ENCODE measurements at places on chromosomes 16 and 17. TPM values are rescaled to one million over a fixed set of nuclear protein-coding genes. Genes with fewer than 3 reads are reported as not detected.

DNA sequence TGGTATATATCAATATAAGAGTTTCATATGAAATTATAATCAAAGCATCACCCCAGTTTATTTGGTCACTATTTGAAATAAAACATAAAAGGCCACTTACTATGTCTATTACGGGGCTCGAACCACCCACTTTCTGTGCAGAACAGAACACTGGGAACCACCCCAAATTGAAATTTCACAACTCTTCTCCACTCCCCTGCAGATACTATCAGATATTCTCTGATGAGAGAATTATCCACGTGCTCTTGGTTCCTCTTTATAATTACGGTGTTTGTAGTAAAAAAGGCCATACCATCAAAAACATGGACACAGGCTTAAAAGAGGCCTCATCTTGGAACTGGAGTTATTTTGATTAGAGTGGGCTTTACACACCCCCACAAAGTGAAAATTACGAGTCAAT is 82.8 kb downstream of the WDR59 start:
- DNase-seq, result no peak

DNA sequence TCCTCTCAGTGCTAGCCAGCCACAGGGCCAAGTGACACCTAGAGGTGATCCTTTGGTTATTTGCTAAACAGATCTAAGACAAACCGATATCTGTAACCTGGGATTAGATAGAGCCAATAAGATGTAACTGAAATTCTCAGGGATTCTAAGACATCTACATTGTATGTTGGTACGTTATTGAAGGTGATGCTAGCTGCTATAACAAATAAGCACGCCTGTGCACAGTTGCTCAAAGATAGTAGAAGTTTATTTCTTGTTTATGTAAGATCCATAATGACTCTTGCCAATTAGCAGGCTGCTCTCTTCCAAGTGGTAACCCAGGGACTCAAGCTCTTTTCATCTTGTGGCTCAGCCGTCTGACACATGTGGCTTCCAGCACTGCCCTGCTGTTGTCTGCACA is 370.3 kb downstream of the WWOX start:
- DNase-seq, result no peak

- no peak for DNase-seq
Observed at GRCh38 chr17:83144421-83145357, 65.3 kb downstream of the METRNL start.

DNA sequence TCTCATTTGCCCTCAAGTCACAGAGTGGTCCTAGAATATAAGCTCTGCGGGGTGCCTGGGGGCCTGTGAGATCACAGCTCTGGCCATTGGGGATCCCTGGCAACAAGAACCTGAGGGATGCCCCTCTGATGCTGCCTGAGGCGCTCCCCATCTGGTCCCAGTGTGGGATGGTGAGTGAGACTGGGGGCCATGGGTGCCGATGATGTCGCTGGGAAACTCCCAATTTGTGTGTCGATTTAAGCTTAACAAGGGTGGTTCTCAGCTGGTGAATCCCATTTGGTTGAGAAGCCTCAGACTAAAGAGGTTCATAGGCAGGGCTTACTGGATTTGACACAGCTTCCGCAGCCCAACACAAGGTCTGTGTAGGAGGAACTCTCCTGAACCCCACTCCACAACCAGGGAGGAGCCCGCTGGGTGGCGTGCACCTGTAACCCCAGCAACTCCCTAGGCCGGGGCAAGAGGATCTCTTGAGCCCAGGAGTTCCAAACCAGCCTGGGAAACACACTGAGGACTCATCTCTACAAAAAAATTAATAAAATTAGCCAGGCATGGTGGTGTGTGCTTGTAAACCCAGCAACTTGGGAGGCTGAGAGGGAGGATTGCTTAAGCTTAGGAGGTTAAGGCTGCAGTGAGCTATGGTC is 63.7 kb upstream of the SIAH1 start:
- no peak for DNase-seq

GRCh38 chr16:23359092-23359760 is 57.1 kb downstream of the SCNN1B start:
- DNase-seq, result no peak

GRCh38 chr17:6243186-6243585 is 173.0 kb downstream of the WSCD1 start:
- no peak for DNase-seq

- no peak for DNase-seq
Observed at GRCh38 chr16:78791011-78791410, 691.6 kb downstream of the WWOX start.

DNA sequence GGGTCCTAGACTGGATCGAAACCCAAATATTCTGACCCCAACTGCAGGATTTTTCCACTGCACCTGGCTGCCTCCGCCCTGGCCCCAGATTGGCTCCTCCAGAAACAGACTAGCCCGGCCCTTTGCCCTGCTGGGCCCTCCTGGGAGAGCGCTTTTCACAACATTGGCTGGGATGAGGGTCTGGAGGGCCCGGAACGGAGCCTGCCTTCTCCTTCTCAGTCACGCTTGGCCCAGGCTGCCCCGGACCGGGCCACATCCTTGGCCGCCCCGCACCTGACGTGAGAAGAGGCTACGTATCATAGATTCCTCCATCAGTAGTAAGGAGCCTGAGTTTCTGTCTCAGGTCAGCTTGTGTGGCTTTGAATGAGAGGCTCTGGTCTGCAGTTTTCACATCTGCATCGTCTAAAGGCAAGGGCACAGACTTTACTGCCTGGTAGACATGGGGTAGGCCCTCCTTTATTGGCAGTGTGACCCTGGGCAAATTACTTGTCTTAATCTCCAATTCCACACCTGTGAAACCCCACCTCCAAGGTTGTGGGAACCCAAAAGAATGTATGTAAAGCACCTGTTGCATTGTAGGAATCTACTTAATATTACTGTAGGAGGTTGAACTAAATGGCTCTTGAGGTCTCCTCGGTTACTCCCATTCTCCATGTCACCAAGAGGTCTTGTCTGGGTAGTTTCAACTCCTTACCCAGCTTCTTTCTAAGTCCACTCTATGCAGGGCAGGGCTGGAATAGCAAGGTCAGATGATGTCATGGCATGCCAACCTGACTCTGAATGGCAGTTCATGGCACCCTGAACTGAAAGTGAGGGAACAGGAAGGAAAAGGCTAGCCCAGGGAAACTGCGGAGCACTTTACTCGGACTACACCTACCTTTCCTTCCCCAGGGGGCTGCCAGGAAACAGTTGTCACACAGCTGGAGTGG is 661 bp downstream of the LRRC3C start:
- no peak for DNase-seq

- DNase-seq, result no peak
Observed at GRCh38 chr16:64292953-64293352, 828.9 kb downstream of the CDH11 start.

DNA sequence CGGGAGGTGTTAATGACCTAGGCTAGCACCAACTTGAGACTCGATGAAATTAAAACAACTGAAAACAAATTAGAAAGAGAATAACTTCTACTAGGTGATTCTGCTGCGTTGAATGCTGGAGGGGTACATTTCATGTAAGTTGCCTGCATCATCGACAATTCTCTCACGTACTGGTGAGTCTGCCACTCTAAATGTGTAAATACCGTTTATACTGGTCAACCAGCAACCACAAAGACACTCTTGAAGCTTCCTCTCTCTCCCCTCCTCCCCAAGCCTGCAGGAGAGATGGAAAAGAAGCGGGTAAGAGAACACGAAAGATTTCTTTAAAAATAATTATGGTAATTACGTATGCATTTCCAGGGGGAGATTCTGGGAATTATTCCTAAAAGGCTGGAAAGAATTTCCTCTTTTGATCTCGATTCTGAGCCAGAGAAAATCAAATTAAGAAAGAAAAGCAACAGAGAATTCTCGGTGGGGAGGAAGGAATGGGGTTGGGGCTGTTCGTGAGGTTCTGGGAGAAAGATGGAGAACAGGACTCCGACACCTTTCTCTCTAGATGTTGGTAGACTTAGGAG is 68.6 kb upstream of the MRTFB start:
- no peak for DNase-seq

DNA sequence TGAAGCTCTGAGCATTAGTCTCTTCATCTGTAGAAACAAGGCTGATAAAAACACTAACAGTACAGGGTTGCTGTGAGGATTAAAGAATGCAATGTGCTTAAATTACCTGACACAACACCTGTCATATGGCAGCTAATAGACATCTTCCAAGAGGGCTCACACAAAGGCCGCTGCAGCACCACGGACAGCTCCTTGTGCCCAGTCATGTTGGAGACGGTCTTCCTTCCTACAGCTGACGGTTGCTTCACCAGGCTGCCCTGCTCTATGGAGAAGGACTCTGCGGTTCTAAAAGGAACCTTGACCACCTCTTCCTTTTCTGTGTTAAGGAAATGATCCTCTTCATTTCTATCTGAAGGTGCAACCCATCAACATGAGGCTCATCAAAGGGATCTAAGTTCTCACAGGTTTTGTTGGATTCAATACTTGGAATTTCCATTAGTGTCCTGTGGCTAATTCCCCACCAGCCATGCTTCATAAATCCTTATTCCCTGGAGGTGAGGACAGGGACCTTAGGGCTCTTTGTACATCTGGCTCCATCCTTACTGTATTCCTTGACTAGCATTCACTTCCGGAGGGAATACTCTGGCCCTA is 138.9 kb upstream of the CES5A start:
- DNase-seq, result peak; percentile 65

DNA sequence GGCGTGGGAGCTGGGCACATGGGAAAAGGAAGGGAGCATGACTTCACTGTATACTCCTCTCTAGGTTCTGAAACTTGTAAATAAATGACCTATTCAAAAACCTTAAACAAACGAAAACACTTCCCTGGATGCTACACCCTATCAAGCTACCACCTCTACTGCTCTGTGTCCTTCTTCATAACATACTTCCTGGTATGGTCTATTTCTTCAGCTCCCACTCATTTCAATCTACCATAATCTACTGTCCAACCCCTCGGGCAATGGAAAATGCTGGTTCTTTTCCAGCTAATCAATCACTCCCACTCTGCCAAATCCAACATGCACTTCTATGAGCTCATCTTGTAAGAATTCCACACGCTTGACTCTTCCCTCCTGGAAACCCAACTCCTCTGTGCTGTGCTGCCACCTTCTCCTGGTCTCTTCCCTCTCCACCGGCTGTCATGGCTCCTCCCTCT is 42.4 kb downstream of the AMFR start:
- DNase-seq, result no peak

DNA sequence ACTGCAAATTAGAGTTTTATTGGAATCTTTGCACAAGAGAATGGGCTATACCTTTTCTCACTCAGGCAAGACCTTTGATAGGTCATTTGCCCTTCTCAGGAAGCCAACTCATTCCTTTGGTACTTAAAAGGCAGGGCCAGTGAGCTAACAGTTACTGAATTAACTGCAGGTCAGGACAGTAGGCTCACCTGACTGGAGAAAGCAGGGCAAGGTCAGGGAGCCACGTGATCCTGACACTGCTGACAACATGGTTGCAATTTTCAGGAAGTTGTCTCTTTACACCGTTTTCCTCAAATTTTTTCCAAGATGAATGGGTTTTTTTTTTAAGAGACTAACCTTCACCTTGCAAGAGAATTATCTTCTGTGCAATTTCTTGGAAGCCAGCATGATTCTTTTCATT is 21.1 kb downstream of the CPSF4L start:
- DNase-seq, result no peak

DNA sequence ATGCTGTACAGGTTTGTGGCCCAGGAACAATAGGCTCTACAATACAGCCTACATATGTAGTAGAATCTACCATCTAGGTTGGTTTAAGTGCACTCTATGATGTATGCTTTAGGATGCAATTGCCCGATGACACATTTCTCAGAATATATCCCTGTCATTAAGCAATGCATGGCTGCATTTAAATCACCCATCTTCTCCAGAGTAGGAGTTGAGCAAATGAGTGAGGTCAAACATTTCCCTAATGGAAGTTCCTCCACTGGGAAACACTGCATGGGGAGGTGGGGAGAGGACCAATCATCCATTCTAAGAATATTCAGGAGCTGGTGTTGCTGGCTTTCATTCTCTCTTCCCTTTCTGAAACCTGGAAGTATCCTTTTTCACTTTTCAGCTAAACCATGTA is 2.0 kb upstream of the PCTP start:
- no peak for DNase-seq

GRCh38 chr17:44911133-44912001 is 3.9 kb downstream of the GFAP start:
- DNase-seq, result peak; percentile 53

DNA sequence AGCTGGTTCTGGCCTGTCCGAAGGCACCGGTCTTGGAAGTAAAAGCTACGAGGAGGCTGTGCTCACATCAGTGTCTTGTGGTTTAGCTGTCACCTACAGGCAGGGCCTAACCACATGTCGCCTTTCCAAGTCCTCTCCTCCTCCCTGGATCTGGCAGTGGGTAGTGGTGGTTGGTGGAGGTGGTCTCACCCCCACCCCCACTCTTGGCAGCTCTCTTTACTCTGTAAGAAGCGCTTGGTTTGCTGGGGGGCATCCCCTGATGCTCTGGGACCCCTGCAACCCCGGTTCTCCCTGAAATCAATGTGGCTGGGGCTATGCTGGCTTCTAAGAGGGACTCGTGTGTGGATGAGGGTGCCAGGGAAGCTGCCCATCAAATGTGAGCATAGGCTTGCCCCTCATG is 68.3 kb downstream of the WIPI1 start:
- no peak for DNase-seq

DNA sequence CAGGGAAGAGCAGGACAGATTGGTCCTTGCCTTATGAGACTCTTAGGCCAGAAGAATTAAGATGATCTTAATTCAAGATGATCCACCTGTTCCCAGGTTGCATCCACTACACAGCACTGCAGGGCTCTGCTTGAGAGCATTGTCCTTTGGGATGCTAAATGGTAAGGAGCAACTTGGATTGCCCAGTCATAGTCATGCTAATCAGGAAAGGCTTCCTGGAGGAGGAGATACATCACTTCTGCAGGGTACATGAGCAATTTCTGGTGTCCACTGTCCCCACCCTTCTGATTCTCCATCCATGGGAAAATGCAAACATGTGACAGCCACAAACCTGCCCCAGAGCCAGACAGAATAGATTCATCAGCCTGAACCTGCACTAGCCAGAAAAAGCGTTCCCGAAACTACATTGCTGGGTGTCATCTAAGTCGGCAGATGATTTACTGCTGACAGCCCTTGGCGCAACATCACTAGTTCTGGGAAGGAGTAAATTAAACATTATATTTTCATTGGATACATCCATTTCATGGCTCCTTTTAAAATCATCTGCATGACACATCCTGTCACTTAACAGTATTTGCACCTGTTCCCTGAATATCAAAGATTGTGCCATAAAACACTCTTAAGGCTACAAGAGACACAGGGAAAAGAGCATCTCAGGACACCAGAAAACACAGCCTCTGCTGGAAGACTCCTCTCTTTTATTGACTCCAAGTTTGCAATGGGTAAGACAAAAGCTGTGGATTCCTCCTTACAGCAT is 282.2 kb downstream of the MAF start:
- no peak for DNase-seq

DNA sequence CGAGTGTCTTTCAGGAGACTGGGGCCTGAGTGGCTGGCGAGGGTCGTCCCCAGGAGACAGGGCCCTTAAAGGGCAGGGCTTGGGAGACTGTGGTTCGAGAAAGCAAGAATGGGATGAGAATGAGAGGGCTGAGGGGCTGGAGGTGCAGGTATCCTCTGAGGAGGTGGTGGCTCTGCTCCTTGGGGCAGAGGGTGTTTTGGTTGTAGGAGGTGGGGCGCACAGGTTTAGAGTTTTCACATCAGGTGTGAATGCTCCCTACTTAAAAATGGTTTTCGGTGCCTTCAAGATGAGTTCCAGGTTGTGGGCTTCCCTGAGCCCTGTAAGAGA is 430 bp downstream of the BCAS3 start:
- no peak for DNase-seq

TBC1D10B gene
- 63.9 TPM for total RNA-seq

Data from activated CD4-positive, alpha-beta T cell treated with anti-CD3 and anti-CD28 coated beads, Interleukin-2, amount 10 ng/mL, durations not matched to agents 7 days and 5 days (primary cell).